ENCODE measurements at places on chromosomes 1 and 21.
A peak's percentile ranks its signal among the peaks of the same experiment; 100 is the strongest.

DNA sequence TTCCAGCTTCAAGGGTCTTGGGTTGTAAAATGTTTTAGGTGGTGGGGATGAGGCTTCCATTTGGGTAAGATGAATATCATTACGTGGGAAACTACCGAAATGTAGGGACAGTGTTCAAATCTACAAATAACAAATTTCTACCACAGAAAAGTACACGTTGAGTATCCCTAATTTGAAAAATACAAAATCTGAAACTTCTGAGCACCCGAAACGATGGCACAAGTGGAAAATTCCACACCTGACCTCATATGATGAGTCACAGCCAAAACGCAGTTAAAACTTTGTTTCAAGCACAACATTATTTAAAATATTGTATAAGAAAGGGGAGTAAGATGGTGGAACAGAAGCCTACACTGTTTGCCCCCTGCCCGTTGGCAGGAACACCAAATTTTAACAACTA lies 8.8 kb upstream of the HENMT1 start:
- no peak for DNase-seq

GRCh38 chr1:19762175-19762779 lies 37.4 kb downstream of the TMCO4 start:
- DNase-seq = no peak

- DNase-seq = no peak
These were observed 98.9 kb upstream of the FOXD3 start for GRCh38 chr1:63223426-63223825.

- peak; percentile 44 for DNase-seq
These were observed 2.3 kb downstream of the CD53 start for GRCh38 chr1:110875216-110875731.

- no peak for DNase-seq
These were observed 1.5 kb upstream of the PLA2G2F start for GRCh38 chr1:20137604-20138003.

DNA sequence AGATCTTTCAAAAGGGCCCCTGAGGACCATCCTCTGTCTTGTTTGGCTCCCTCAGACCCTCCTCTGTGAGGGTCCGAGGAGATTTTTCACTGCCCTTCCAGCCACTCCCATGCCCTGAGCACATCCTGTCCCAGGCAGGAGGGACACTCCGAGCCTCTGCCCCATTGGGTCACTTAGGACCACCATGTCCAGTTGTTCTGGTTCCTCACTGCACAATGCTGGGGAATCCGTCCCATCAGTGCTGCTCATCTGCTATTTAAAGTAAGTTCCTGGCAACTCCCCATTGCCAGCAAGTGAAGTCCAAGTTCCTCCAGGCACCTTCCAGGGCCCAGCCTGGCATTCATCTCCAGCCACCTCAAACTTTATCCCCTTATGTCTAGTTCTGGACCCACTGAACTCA lies 117.5 kb upstream of the GRIK3 start:
- no peak for DNase-seq

DNA sequence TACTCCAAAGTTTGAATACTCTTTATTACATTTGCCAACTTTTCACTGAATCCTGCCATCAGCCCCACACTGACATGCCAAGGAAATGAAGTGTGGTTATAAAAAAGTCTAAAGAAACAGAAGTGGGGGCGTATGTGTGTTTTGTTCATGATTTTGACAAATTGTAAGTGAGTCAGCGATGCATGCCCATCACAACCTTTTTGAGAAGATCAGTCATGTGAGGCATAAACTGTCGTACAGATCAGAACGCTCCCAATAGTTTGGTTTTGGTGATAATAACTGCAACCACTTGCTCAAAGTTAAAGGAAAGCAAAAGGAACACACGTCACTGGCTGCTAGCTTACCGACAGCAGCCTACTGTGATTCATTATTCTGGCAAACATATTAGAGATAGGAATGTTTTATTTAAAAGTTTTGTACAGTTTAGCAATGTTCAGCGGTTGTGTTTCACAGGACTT lies 95.6 kb downstream of the RGS2 start:
- peak; percentile 85 for DNase-seq

GRCh38 chr1:89604414-89604735 lies 28.5 kb upstream of the LRRC8C start:
- no peak for DNase-seq

GRCh38 chr21:41671859-41672542 lies 94.9 kb downstream of the RIPK4 start:
- no peak for DNase-seq

DNA sequence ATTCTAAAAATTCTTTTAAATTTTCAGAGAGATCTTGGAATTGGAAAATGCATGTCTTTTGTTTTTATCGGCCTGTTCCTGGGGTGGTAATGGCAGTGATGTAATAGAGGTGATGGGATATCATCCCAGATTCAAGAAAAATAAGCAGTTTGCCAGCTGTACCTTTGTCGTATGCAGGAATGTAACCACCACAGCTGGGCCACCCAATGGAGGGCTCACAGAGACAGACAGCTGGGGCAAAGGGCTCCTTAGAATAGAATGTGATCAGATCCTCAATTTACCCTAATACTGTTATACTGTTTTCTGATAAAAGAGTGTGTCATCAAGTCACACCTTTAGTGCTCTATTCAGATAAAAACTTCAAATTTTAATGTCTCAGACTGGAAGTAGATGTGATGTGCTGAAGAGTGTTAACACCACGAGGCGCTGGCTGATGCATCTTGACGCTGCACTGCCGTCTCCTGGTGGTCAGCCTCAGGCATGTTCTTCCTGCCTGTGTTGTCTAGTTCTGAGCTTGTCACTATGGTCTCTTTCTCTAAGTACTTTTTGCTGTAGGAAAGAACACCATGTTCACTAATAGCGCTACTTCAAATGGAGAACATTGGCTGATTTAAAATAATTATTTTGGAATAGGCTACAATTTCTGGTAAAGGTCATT lies 78.8 kb downstream of the C1orf21 start:
- no peak for DNase-seq

DNA sequence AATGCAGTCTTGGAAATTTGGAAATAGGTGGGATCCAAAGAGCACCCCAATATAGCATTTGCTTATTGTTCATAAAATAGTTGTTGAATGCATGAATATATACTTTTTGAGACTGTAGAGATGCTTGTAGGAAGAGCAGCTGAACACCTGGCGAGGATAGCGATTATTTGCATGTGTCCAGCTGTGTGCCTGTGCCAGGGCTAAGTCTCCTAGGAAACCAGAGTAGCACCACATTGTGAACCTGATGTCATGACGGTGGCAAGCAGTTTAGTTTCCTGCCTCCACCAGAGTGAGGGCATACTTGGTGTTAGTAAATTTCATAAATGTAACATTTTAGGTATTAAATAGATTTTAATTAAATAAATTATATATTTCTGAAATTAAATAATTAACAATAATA lies 37.3 kb upstream of the IRF2BP2 start:
- no peak for DNase-seq

- no peak for DNase-seq
These were observed 314.1 kb upstream of the USP25 start for GRCh38 chr21:15415541-15416261.

GRCh38 chr1:36251794-36252481 lies 27.7 kb downstream of the THRAP3 start:
- no peak for DNase-seq

- DNase-seq = no peak
These were observed 15.3 kb downstream of the SRSF4 start for GRCh38 chr1:29166291-29166878.

DNA sequence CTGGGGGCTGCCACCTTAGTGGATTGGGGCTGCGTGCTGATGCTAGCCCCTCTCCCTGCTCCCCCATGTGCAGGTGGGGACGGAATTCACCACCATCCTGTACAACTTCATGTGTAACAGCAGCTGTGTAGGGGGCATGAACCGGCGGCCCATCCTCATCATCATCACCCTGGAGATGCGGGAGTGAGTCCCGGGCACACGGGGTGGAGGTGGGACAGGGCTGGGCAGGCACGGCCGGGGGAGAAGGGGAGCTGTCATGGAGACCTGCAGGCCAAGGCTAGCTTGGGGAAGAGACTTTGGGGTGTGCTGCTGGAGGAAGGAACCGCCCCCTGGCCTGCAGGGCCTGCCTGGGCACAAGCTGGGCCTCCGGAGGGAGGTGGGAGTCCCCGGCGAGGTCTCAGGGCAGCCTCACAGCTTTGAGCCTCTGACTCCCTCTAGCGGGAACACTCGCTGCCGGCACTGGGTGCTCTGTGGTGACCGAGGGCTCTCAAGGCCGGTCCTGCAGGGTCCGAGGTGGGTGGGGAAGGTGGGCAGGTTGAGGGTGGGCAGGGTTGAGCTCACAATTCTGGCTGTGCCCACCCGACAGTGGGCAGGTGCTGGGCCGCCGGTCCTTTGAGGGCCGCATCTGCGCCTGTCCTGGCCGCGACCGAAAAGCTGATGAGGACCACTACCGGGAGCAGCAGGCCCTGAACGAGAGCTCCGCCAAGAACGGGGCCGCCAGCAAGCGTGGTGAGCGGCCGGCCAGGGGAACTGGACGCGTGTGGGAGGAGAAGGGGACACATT lies 25.0 kb upstream of the CCDC27 start:
- DNase-seq = peak; percentile 8

GRCh38 chr21:35044770-35045541 lies 4.1 kb downstream of the RUNX1 start:
- DNase-seq = no peak

- DNase-seq = no peak
These were observed 8.2 kb downstream of the ATP1A2 start for GRCh38 chr1:160123726-160124125.

DNA sequence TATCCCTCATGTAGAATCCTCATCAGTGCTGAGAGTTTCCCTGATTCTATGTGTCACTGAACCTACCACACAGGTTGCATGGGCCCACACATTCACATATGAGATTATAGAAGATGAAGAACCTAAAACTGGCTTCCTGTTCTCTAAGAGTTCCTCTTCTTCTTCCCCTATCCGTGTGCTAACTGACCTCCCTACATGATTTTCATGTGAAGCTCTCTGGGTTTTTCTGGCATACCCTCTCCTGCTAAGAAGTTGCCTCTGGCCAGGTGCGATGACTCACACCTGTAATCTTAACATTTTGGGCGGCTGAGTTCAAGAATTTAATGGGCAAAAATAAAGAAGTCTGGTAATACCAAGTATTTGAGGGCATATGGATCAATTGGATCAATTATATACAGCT lies 5.5 kb upstream of the CD244 start:
- peak; percentile 35 for DNase-seq

DNA sequence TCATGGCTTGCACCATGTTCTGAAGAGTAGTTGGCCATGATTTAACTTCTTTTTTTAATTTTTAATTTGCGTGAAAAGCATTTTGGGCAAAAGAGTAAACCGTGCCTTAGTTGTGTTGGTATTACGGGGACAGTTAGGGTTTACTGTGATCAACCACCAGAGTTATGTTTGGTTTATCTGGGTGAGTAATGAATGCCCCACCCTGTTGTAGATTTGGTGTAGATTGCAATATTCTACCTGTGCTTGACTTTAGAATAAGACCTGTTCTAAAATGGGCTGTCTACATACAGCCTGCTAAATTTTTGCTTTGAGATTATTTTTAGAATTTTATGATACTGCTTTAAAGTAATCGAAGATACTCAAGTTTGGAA lies 1.4 kb downstream of the USP25 start:
- DNase-seq = no peak

DNA sequence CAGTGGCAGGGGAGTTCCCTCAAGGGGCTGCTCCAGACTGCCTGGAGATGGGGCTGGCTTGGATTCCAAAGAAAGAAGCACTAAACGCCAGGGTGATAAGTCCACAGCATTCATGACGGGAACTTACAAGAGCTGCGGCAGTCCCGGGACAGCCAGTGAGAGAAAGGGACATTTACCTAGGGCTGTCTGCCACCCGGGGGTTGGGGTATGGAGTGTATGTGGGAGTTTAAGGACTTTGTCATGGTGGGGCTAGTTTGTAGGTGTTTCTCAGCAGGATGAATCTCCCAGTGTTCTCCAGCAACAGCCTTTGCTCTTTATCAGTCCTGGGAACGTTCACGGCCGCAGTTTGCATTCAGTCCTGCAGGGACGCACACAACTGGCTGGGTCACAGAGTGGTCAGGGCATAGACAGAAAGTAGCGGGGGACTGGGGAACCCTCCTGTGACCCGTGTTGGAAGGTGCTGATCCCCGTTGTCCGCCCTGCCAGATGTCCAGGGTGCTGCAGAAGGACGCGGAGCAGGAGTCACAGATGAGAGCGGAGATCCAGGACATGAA lies 41.4 kb upstream of the HMGN1 start:
- DNase-seq = no peak

DNA sequence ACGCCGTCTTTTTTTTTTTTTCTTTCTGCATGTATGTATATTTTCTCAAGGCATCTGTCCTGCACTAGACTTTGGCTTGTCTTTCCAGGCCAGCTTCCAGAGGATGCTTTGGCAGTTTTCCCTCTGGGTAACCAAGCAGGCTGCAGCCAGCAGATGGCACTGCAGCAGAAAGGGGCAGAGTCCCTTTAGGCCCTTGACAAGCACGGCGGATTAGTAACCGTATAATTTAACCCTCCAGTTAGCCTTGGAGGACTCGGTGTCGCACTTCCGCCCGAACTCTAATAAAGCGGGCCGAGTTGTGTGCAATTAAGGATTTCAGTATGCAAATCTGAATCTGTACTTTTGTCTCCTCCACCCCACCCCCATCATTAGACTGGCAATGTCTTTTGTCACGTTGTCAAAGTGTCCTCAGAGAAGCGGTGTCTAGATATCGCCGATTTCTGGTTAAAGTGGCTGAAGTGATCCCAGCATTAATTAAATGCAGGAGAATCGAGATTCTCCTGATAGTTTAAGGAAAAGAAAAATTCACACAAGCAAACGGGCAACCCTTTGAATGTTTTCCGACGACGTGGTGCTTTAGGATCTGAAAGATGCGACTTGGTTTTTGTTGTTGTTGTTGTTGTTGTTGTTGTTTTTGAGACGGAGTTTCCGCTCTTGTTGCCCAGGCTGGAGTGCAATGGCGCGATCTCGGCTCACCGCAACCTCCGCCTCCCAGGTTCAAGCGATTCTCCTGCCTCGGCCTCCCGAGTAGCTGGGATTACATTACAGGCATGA lies 1.1 kb upstream of the TMEM167B start:
- DNase-seq = no peak

Data from inflammatory macrophage treated with lipopolysaccharide for 1 hour (primary cell).